ENCODE measurements at places on chromosomes 13 and 19. TPM values are rescaled to one million over a fixed set of nuclear protein-coding genes. Genes with fewer than 3 reads are reported as not detected.
A peak's percentile ranks its signal among the peaks of the same experiment; 100 is the strongest.

- H3K36me3 ChIP-seq = no peaks in the 10 kb centered on the region
- H3K4me3 ChIP-seq = no peak overlapping the region
- H3K4me1 ChIP-seq = peaks cover 13% of the 10 kb centered on the region
- no peaks in the 10 kb centered on the region for H3K27me3 ChIP-seq
These were observed 2357.8 kb upstream of the PCDH20 start for GRCh38 chr13:63773476-63773875.

GRCh38 chr19:41265395-41266153 is 1.4 kb downstream of the HNRNPUL1 start:
- peak overlapping the region; percentile 96 for H3K4me3 ChIP-seq
- peak overlapping the region; percentile 100 for H3K27ac ChIP-seq
- no peak for DNase-seq
- H3K27me3 ChIP-seq = no peaks in the 10 kb centered on the region
- H3K36me3 ChIP-seq = peaks cover 12% of the 10 kb centered on the region
- peaks cover 40% of the 10 kb centered on the region for H3K4me1 ChIP-seq

DNA sequence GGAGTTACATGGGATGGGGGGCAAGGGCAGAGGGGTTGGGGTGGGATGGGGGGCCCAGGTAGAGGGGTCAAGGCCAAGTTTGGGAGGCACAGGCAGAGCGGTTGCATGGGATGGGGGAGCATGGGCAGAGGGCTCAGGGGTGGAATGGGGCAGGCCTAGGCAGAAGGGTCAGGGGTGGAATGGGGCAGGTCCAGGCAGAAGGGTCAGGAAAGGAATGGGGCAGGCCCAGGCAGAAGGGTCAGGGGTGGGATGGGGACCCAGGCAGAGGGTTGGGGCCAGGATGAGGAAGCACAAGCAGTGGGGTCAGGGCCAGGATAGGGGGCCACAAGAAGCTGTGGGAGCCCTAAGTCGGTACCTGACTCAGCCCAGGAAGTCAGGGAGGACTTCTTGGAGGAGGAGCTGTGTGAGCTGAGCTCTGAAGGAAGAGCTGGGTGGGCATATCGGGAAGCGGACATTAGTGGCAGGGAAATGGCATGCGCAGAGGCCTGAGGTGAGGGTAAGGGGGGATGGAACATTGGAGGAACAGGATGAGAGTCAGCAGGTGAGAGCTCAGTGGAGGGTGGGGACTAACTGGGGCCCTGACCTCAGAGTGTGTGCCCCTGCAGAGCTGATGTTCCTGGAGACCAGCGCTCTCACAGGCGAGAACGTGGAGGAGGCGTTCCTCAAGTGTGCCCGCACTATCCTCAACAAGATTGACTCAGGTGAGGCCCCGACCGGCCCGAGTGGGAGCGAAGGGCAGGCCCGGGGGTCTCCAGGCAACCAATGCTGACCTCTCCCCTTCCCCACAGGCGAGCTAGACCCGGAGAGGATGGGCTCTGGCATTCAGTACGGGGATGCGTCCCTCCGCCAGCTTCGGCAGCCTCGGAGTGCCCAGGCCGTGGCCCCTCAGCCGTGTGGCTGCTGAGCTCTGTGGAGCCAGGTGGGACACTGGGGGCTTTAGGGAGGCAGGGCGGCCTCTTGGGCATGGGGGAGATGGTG is 8.3 kb downstream of the RAB4B start:
- no peak overlapping the region for H3K27ac ChIP-seq
- H3K36me3 ChIP-seq = peaks cover 10% of the 10 kb centered on the region
- DNase-seq = no peak
- H3K4me1 ChIP-seq = no peaks in the 10 kb centered on the region

DNA sequence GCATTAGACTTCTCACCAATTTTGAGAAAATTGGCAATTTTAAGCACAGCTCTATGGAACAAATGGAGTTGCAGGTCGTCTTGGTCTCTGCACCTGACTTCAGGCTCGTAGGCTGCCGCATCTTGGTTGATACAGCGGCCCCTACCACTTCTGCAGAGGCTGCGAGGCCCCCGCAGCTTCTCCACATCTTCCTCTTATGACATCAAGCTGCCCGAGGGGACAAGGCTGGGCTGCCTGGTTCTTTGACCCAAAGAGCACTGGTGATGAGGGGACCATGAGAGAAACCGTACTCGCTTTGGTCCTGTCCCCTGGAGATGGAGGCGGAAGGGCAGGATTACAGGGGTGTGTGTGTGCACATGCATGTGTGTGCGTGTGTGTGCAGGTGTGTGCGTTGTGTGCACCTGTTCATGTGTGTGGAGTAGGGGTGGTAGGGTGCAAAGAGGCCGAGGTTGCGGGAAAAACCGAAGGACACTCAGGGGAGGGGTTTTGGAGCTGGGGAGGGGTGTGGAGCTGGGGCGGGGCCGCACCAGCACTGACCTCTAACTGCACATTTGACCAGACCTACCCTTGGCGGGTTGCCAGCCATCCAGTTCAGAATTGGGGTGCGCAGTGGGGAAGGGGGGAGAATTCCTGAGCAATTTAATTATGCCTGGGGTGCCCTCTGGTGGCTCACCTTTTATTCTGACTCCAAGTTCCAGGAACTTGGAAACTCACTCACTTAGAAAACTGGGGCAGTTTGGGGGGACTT is 65.1 kb upstream of the ARHGEF7 start:
- H3K4me1 ChIP-seq = peaks cover 14% of the 10 kb centered on the region
- DNase-seq = no peak
- H3K27ac ChIP-seq = no peak overlapping the region
- peaks cover 3% of the 10 kb centered on the region for H3K36me3 ChIP-seq
- peaks cover 13% of the 10 kb centered on the region for H3K27me3 ChIP-seq
- H3K4me3 ChIP-seq = no peak overlapping the region

- peaks cover 3% of the 10 kb centered on the region for H3K36me3 ChIP-seq
- H3K27me3 ChIP-seq = no peaks in the 10 kb centered on the region
- peak overlapping the region; percentile 75 for H3K27ac ChIP-seq
- DNase-seq = no peak
- H3K4me1 ChIP-seq = peaks cover 56% of the 10 kb centered on the region
- peak overlapping the region; percentile 22 for H3K4me3 ChIP-seq
These were observed 74.5 kb downstream of the GGACT start for GRCh38 chr13:100513987-100514670.

DNA sequence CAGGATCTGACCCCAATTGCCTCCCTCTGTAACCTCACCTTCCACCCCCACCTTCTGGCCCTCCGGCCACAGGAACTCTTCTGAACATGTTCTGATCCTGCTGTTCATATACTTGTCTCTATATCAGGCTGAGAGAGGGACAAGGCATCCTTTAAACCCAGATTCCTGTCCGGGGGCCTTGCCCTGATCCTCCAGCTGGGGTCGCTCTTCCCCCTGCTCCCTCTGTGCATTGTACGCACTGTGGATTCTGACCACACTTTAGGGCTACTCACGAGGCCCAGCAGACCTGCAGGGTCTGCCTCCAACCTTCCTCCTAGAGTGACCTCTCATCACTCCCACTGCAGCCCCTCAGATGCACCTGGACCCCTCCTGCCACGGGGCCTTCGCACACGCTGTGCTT is 269.3 kb downstream of the UQCRFS1 start:
- H3K27me3 ChIP-seq = no peaks in the 10 kb centered on the region
- H3K27ac ChIP-seq = no peak overlapping the region
- peaks cover 28% of the 10 kb centered on the region for H3K4me1 ChIP-seq
- H3K36me3 ChIP-seq = no peaks in the 10 kb centered on the region
- no peak for DNase-seq

DNA sequence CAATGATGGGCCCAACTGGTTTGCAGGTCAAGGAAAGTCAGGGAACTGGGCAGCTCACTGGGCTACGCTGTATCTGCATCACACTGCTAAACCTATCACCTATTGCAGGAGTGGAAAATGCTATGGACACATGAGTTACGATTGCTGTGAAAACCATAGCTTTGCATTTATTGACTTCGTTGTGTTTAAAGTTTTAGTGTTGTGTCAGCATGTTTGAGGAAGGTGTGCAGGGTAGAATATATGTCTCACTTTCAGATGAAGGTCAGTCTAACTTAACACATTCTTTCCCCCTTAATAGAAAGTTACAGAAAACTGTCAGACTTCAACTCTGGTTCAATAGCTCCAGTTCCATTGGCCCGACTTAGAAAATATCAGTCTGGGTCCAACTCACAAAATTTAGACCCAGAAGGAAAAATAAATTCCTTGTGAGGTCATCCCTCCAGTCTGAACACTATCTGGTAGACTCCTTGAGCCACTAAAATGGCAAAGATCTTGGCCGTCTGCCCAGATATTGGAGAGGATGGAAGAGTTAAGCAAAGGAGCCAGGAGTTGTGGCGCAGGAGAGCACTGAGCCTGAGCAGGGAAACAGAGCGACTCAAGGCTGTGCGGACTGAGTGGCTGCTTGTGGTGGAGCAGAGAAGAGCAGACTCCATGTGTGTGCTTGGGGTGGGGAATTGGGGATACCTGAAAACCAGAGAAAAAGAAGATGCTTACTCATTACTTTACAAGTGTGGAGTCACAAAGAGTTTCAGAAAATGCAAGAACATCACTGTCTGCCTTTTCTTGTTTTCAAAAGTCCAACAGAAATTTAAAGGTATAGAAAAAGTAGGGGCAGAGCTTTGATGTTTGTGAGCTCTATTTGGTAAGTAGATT is 518.5 kb downstream of the FGF9 start:
- H3K4me3 ChIP-seq = no peak overlapping the region
- DNase-seq = no peak
- H3K36me3 ChIP-seq = no peaks in the 10 kb centered on the region
- no peaks in the 10 kb centered on the region for H3K4me1 ChIP-seq

DNA sequence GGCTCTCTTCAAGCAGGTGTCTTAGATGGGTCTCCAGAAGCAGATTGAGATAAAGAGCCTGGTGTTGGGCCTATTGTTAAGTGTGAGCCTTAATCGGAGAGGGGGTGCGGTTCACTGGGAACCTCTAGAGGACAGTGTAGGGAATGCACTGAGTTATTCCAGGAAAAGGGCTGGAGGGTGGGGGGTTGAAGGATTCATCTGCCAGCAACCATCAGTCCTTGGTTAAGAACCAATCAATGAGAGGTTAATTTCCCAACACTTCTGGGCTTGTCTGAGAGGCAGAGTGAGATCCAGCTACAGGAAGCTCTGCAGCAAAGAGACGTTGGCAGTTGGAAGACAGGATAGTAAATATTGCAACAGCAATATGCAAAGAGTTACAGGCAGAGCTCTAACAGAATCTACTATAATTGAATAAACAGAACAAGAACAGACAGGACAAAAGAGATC is 28.7 kb downstream of the CYP4F2 start:
- H3K27me3 ChIP-seq = no peaks in the 10 kb centered on the region
- H3K4me1 ChIP-seq = no peaks in the 10 kb centered on the region
- DNase-seq = no peak
- H3K4me3 ChIP-seq = no peak overlapping the region
- H3K36me3 ChIP-seq = no peaks in the 10 kb centered on the region

- no peaks in the 10 kb centered on the region for H3K36me3 ChIP-seq
- H3K4me3 ChIP-seq = no peak overlapping the region
- H3K4me1 ChIP-seq = peaks cover 4% of the 10 kb centered on the region
- no peak for DNase-seq
- H3K27me3 ChIP-seq = no peaks in the 10 kb centered on the region
These were observed 26.7 kb downstream of the CRTC1 start for GRCh38 chr19:18710186-18710585.

DNA sequence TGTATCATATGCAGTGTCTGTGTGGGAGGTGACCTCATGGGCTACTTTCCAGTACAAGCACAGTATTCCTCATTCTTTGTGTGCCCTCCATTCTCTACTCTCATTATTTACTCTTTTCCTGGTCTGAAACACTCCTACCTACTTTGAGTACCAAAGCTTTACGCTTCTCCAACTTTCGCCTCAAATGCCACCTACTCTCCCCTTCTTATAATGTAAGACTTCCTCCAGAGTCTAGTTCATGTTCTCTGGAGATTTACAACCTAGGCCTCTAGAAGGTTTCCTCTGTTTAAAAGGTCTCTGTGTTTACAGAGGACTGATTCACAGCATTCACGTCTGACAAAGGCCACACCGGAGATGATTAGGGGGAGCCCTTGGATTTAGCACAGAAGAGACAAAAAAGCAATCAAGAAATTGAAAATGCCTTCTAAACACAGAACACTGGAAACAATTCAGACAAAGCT is 302.0 kb downstream of the KLF12 start:
- no peak overlapping the region for H3K4me3 ChIP-seq
- peaks cover 9% of the 10 kb centered on the region for H3K4me1 ChIP-seq
- peak overlapping the region; percentile 1 for H3K27ac ChIP-seq
- H3K36me3 ChIP-seq = no peaks in the 10 kb centered on the region
- no peak for DNase-seq

GRCh38 chr19:1553415-1553814 is 14.7 kb downstream of the MEX3D start:
- H3K4me1 ChIP-seq = no peaks in the 10 kb centered on the region
- no peaks in the 10 kb centered on the region for H3K27me3 ChIP-seq
- peaks cover 3% of the 10 kb centered on the region for H3K36me3 ChIP-seq
- H3K27ac ChIP-seq = no peak overlapping the region

- no peaks in the 10 kb centered on the region for H3K27me3 ChIP-seq
- H3K27ac ChIP-seq = no peak overlapping the region
- H3K36me3 ChIP-seq = peaks cover 13% of the 10 kb centered on the region
- no peaks in the 10 kb centered on the region for H3K4me1 ChIP-seq
These were observed 5.6 kb downstream of the TEX29 start for GRCh38 chr13:111325941-111326620.

- no peaks in the 10 kb centered on the region for H3K36me3 ChIP-seq
- H3K4me1 ChIP-seq = peaks cover 34% of the 10 kb centered on the region
- DNase-seq = no peak
These were observed 3.2 kb upstream of the ADAT3 start for GRCh38 chr19:1901940-1902404.

GRCh38 chr13:73742982-73743381 is 391.2 kb downstream of the KLF12 start:
- H3K4me3 ChIP-seq = no peak overlapping the region
- no peak overlapping the region for H3K27ac ChIP-seq
- H3K27me3 ChIP-seq = no peaks in the 10 kb centered on the region
- H3K4me1 ChIP-seq = peaks cover 6% of the 10 kb centered on the region

DNA sequence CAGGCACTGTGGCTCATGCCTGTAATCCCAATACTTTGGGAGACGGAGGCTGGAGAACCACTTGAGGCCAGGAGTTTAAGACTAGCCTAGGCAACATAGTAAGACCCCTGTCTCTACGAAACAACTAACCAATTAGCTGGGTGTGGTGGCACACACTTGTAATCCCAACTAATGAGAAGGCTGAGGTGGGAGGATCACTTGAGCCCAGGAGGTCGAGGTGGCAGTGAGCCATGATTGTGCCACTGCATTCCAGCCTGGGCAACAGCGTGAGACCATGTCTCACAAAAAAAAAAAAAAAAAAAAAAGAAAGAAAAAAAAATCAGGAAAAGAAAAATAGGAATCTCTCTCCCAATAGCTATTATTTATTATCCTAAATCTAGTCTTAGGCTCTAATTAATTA is 56.8 kb upstream of the UBAC2 start:
- no peaks in the 10 kb centered on the region for H3K36me3 ChIP-seq
- H3K4me1 ChIP-seq = no peaks in the 10 kb centered on the region
- no peak overlapping the region for H3K4me3 ChIP-seq

- no peaks in the 10 kb centered on the region for H3K27me3 ChIP-seq
- no peak for DNase-seq
- H3K4me3 ChIP-seq = no peak overlapping the region
- peaks cover 5% of the 10 kb centered on the region for H3K4me1 ChIP-seq
These were observed 25.4 kb downstream of the POP4 start for GRCh38 chr19:29631450-29631849.

NLRP7 gene
- not detected for total RNA-seq

ZNF555 gene
- 5.9 TPM for total RNA-seq

ZNF541 gene
- not detected for total RNA-seq

ZNF284 gene
- total RNA-seq = 4.9 TPM

SERPINE3 gene
- total RNA-seq = not detected

KLK11 gene
- not detected for total RNA-seq

KLF1 gene
- not detected for total RNA-seq

PSG11 gene
- not detected for total RNA-seq
